Cerebellar nuclear complex (tissue), 1 donor: ENCODE measurements at places on chromosomes 1 and 21.

GRCh38 chr1:101366513-101367215 is 129.8 kb downstream of the S1PR1 start:
- no peak for DNase-seq

DNA sequence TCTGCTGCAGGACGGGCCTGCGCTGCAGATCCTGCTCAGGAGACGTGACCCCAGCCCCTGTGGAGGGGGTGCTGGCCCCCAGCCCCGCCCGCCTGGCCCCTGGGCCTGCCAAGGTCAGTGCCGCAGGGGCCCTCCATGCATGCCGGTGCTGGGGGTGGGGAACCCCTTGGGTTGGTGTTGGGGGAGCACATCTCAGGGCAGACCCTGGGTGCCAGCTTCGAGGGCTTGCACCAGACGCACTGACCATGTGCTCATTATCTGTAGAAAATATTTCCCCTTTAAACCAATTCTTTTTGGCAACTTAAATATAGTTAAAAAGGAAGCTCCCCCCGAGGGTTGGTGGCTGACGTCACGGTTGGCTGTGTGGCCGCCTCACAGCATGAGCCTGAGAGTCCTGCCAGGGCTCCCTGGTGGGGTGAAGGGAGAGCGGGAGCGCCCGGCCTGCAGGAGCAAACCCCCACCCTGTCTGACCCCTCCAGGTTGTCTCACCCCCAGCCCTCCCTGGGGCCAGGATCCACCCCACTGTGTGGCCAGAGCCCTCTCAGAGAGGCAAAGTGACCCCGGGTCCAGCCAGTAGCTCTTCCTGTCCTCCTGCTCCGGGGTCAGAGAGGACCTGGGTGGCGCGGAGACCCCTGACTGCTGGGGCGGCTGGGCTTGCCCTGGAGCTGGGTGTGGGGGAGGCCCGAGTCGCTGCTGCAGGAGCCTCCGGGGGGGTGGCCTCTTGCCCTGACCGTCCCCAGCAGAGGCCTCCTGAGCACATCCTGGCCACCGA is 5.3 kb upstream of the PFKL start:
- DNase-seq, result no peak

- DNase-seq, result no peak
Measured at GRCh38 chr1:209831615-209832014, 3.8 kb downstream of the UTP25 start.

DNA sequence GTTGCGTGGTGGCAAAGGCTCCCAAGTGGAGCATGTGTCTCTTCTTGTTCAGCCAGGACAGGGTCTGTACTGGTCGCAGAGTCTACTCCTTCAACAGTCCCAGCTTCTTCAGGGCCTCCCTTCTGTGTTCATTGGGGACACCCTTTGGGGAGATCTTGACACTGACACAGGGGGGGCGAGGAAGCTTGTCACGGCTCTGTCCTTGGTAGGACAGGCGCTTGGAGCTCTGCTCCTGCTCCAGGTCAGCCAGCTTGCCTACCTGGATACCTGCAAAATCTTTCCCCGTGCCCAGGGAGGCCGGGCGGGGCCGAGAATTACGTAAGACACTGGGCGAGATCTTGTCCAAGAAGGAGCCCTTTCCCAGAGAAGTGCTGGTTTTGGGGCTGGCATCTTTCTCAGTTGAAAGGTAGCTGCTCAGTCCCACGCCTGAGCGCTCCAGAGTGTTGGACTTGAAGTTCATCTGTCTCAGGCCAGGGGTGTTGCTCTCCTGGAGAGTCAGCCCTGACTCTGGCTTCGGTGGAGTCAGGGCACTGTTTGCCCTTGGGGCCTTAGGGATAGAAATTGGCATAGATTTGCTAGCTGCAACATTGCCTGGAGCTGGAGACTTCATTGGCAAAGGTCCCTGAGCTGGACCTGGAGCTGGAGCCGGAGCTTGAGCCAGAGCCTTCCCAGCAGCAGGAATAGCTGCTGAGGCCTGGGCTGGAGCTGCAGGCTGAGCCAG is 10.5 kb downstream of the C1orf116 start:
- DNase-seq, result no peak

- no peak for DNase-seq
Measured at GRCh38 chr1:8344893-8345507, 27.1 kb downstream of the SLC45A1 start.

- no peak for DNase-seq
Measured at GRCh38 chr1:76418531-76418930, 344.0 kb downstream of the ST6GALNAC3 start.

GRCh38 chr1:21604208-21604957 is 64.8 kb downstream of the RAP1GAP start:
- no peak for DNase-seq
